Activated T-cell treated with anti-CD3 and anti-CD28 coated beads for 48 hours (primary cell): ENCODE measurements at places on chromosomes 4 and X.

DNA sequence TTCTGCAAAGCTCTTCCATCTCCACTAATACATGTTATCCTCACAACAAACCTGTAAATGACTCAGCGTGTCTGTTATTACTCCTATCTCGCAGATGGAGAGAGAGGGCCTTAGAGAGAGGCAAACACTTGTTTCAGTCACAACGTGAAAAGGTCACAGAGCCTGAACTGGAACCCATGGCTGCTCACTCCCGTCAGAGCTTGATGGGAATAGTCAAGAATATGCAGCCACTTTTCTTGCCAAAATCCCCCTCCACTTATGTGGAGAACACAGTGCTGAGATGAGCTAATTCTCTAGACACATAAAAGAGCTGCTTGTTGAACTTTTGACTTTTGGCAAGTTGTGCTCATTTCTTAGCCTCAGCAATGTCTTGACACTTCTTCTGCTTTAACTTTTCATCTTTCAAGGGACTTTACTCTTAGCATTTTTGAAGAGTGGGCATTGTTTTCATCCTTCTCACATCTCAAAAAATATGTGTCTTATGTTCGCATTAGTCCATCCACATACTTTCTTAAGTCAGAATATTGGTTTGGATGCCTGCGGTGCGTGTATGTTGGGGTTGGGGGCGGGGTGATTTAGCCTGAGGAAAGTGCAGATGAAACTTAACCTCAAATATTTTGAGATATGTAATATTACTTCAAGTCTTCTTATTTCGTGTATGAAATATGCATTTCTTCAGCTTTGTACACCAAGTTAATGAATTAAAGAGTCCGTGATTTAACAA is 69.2 kb downstream of the SYNPO2 start:
- no peak for DNase-seq

DNA sequence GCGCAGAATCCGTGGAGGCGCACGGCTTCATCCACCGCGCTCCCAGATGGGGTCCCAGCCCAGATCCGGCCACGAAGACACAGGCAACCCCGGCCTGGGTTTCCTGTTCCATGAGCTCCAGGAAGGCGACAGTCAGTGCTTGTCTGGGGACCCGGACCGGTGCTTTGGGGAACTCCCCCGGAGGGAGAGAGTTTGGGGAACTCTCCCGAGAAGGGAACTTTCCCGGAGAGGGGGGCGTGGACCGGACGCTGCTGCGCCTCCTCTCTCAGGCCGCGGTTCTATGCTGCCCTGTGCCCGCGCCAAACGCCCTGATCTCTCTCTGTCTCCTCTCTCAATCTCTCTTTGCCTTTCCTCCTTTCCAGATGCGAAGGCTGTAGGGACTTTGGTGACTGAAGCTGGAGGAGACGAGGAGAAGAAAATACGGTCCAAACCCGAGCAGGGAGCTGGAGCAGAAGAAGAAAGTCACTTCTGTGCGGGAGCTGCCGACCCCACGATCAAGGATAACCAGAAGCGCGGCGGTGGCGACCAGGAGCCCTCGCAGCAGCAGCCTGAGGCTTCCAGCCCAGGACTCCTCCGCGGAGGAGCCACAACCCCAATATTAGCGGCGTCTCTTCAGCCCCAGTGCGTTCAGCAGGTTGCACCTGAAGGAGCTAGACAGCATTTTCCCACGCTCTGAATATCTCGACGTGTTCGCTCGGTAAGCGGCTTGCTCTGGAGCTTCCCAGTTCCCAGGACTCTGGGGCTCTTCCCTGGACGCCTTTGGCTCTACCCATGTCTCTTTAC is 47.6 kb upstream of the NKAP start:
- DNase-seq, result no peak

DNA sequence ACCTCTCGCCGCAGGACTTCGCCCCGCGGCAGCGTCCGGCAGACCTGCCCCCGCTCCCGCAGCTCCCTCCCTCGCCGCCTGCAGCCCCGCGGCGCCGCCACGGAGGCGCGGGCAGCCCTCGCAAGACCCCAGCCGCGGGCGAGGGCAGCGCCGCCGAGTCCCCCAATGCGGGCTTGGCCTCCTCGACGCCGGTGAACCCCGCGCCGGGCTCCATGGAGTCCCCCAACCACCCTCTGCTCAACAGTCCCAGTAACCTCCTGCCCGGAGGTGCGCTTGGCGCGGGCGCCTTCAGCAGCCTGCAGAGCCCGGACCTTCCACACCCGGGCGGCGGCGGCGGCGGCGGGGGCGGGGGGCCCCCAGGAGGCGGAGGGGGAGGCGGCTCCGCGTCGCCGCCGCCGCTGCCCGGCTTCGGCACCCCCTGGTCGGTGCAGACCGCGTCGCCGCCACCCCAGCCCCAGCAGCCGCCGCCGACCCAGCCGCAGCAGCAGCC is 1.2 kb downstream of the CPEB2 start:
- DNase-seq, result peak; percentile 49

DNA sequence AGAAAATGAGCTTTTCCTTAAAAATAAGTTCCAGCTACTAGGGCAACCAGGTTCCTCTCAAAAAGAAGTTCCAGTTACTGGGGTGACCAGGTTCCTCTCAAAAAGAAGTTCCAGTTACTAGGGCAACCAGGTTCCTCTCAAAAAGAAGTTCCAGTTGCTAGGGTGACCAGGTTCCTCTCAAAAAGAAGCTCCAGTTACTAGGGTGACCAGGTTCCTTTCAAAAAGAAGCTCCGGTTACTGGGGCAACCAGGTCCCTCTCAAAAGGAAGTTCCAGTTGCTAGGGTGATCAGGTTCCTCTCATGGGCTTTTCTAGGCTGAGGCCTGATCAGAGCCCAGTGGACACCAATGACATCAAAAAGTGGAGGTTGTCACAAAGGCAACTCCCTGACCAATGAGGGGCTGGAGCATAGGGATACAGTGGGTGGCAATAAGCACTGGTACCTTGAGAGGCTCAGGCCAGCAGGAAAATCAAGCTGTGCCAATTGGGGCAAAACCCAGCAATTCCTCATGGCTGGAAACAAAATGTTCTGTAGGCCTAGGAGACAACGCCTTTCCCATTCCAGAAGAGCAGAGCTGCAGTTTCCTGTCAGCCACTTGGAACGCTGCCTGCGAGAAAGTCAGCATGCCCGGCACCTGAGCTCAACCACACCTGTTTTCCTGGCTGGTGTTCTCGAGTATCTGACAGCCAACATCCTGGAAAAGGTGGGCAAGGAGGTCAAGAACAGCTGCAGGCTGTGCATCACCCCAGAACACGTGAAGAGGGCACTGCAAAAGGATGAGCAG is 12.3 kb upstream of the SYTL5 start:
- no peak for DNase-seq

DNA sequence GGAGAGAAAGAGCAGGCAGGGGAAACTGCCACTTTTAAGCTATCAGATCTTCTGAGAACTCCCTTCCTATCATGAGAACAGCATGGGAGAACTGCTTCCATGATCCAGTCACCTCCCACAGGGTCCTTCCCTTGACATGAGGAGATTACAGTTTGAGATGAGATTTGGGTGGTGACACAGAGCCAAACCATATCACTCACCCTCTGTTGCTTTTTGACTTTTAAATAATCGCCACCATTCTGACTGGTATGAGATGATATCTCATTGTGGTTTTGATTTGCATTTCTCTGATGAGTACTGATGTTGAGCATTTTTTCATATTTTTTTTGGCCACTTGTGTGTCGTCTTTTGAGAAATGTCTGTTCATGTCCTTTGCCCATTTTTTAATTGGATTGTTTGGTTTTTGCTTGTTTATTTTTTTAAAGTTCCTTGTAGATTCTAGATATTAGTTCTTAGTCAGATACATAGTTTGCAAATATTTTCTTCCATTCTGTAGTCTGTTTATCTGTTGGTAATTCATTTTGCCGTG is 6.5 kb upstream of the PAQR3 start:
- DNase-seq, result no peak
